ENCODE measurements at places on chromosomes 13 and 19.

DNA sequence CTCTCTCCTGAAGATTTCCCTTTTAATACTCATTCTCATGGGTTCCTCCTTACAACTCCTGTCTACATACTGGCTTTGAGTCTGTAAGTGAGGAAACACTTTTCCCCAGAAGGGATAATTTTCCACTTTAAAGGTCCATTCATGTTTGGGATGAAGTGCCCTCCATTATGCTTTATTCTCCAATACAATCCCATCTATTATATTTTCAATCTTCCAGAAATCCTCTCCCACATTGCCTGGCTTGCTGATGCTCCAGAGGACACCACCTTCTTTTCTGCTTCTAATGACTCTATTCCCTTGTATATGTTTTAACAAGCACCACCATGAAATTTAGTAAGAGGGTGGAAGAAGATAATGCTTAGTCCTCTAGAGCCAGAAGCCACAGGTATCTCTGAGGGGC is 92.7 kb upstream of the NBEA start:
- no peak for DNase-seq

GRCh38 chr13:42068886-42069285 is 20.4 kb downstream of the DGKH start:
- DNase-seq = no peak

DNA sequence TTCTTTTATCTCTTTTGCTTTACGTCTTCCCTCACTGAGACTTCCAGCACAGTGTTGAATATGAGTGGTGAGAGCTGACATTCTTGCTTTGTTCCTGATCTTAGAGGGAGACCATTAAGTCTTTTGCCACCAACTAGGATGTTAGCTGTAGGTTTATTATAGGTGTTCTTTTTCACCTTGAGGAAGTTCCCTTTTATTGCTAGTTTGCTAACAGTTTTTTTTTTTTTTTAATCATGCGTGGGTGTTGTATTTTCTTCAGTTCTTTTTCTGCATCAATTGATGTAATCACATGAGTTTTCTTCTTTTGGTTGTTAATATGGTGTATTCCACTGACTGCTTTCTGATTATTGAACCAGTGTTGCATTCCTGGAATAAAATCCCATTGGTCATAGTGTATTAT is 21.1 kb downstream of the AP1M1 start:
- no peak for DNase-seq

- DNase-seq = no peak
Observed at GRCh38 chr19:51103926-51104341, 4.3 kb downstream of the CTU1 start.

DNA sequence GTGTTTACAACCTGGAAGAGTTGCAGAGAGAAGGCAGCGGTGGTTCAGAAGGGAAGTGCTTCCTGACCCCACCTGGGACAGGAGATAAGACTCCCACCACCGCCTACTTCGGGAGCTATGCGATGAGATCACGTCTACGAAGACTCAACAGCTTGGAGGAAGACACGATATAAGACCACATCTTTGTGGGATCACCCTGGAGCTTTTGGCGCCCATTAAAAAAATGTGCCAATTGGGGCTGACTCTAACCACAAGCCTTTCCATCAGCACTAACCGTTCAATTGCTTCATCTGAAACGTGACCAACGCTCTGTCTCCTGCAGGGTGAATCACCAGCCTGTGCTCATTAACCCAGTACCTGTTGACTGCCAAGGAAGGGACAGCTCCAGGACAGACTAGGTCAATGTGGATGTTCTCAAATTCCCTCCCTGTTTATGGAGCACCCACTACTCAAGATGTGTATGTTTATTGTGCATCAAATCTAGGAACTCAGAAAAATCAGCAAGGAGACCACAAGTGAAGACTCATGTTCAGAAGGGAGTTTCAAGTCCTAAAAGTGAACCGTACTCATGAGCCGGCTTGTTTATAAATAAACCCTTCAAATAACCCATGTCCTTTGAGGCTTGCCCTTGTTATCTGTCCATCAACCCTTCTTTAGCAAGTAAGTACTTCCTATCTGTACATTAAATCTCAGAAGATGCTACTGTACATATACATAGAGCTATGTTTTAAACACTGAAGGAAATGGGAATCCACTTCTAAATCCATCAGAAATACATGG is 67.5 kb downstream of the LATS2 start:
- no peak for DNase-seq

GRCh38 chr19:52687684-52688083 is 47.2 kb downstream of the ZNF611 start:
- DNase-seq = no peak

DNA sequence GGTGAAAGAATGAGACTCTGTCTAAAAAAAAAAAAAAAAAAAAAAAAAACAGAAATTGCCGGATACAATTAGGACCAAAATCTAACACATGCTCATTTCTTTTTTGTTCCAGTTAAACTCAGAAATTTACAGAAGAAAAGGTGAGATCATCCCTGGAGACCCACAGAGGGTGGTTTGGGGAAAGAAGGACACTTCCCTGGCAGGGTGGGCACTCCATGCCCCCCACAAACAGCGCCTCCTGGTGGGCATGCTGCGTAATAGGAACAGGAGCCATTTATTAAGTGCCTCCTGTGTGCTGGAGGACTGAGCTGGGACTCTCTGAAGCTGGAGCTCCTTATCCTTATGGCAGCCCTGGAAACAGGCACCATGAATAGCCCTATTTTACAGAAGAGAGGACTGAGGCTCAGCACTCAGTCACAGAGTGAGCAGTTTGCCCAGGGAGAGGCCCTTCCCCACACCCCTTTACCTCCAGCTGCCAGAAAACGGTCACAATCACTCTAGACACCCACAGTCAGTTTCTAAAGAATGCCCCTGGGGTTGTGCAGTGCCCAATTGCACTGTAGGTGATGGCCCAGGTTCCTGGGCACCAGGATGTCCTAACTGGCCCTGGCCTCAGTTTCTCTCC is 10.1 kb downstream of the C19orf38 start:
- DNase-seq = no peak

- DNase-seq = no peak
Observed at GRCh38 chr19:5575590-5575989, 7.8 kb upstream of the TINCR start.

- no peak for DNase-seq
Observed at GRCh38 chr19:8138201-8138600, 11.2 kb downstream of the FBN3 start.

Data from NCI-H748 treated with DMSO at 0.1 percent for 48 hours (cell line).